ENCODE measurements at places on chromosomes 12 and 14. TPM values are rescaled to one million over a fixed set of nuclear protein-coding genes. Genes with fewer than 3 reads are reported as not detected.

MGP gene
- total RNA-seq: not detected

RD3L gene
- total RNA-seq: not detected

RNASE7 gene
- total RNA-seq: not detected

TAS2R9 gene
- not detected for total RNA-seq

DNA sequence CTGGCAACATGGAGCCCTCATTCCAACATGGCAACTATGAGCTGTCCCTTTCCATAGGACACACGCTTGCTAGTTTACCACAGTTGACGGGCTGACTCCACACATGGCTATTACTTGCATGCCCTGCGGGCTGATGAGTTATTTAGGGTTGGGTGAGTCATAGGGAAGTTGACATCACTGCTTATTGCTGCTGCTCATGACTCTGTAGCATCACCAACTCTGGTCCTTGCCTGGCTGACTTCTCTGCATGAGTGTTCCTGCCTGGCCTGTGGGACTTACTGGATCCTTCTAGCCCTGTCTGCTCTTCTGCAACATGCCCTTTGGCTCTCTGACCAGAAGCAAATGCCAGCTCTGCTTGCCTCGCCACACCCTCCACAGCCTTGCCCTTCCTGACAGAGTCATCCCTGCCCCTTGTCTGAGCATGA lies 199.5 kb downstream of the ANO6 start:
- peaks cover 44% of the 10 kb centered on the region for H3K36me3 ChIP-seq
- H3K4me1 ChIP-seq: peaks cover 7% of the 10 kb centered on the region
- H3K4me3 ChIP-seq: no peak overlapping the region
- no peaks in the 10 kb centered on the region for H3K27me3 ChIP-seq
- DNase-seq: peak; percentile 15
- peak overlapping the region; percentile 11 for H3K27ac ChIP-seq

GRCh38 chr14:92563359-92563758 lies 49.8 kb downstream of the RIN3 start:
- H3K4me3 ChIP-seq: no peak overlapping the region
- H3K27ac ChIP-seq: no peak overlapping the region
- no peak for DNase-seq
- H3K4me1 ChIP-seq: peaks cover 22% of the 10 kb centered on the region

DNA sequence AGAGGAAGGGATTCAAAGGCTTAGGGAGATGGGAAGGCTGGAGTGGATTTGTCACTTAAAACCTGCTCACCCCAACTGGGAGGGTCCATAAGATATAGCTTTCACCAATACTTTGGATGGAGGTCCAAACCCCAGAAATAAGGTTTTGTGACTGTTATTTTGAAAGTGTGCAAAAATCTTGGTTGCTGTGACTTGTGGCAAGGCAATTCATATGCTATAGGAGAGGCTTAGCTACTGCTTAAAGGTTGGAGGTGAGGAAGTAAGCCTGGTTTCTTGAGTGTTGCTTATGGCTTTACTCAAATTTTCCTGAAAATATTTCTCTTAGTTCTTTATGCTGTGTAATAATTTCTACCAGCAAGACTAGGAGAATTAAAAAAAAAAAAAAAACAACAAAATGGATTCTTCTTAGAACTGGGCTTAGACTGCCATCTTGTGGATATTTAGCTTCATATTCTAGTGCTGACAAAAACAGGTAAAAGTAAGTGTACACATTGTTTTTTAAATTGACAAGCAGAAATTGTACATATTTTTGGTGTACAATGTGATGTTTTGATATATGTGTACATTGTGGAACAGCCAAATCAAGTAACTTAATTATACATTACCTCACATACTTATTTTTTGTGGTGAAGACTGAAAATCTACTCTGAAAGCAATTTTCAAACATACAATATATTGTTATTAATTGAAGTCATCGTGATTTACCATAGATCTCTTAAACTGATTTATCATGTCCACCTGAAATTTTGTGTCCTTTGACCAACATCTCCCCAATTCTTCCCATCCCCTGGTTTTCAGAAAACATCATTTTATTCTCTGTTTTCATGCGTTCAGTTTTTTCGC lies 23.0 kb downstream of the PDE6H start:
- no peaks in the 10 kb centered on the region for H3K36me3 ChIP-seq
- no peak for DNase-seq
- peaks cover 48% of the 10 kb centered on the region for H3K4me1 ChIP-seq
- H3K27ac ChIP-seq: peak overlapping the region; percentile 24
- peaks cover 9% of the 10 kb centered on the region for H3K27me3 ChIP-seq

DNA sequence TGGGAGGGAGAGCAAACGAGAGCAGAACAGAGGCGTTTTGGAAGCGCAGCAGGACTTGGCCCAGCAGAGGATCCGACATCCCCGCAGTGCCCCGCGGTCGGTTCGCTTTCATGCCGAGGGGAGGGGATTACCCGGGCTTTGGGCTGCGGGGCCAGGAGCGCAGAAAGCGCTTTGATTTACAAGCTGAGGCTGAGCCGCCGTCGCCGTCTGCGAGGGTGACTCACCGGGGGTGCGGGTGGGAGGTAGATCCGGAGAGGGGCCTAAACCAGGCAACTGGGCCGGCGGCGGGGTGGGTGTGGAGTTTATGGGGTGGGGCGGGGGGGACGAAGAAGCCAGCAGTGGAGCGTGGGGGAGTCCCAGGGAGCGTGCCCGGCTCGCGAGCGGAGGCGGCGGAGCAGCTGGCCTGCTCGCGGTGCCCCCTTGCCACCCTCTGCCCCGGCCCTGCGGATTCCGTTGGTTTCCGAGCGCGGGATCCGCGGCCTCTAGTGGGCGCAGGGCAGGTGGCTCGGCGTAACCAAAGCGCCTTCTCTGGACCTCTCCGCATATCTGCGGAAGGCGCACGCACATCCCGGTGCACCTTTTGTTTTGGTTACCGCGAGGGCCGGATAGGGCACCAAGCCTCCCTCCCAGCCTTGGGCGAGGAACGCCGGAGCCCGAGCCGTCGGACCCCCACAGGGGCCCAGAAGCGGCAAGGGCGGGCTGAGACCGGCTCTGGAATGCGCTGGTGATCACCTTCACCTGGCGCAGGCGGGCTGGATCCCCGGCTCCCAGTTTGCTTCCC lies 2.6 kb downstream of the SIX4 start:
- peak overlapping the region; percentile 87 for H3K4me3 ChIP-seq
- peaks cover 54% of the 10 kb centered on the region for H3K27me3 ChIP-seq
- H3K36me3 ChIP-seq: no peaks in the 10 kb centered on the region
- H3K27ac ChIP-seq: no peak overlapping the region
- peak; percentile 43 for DNase-seq

- H3K4me3 ChIP-seq: no peak overlapping the region
- H3K4me1 ChIP-seq: peaks cover 37% of the 10 kb centered on the region
- no peaks in the 10 kb centered on the region for H3K27me3 ChIP-seq
Observed at GRCh38 chr14:31942166-31942841, 134.8 kb upstream of the ARHGAP5 start.

GRCh38 chr14:39267608-39268005 lies 33.9 kb downstream of the MIA2 start:
- H3K27me3 ChIP-seq: no peaks in the 10 kb centered on the region
- H3K4me1 ChIP-seq: peaks cover 56% of the 10 kb centered on the region
- H3K4me3 ChIP-seq: peak overlapping the region; percentile 96
- peak overlapping the region; percentile 99 for H3K27ac ChIP-seq
- H3K36me3 ChIP-seq: peaks cover 20% of the 10 kb centered on the region

GRCh38 chr14:95146079-95146771 lies 11.1 kb downstream of the DICER1 start:
- DNase-seq: no peak
- H3K4me1 ChIP-seq: peaks cover 91% of the 10 kb centered on the region
- peak overlapping the region; percentile 73 for H3K27ac ChIP-seq
- no peak overlapping the region for H3K4me3 ChIP-seq
- peaks cover 22% of the 10 kb centered on the region for H3K36me3 ChIP-seq

DNA sequence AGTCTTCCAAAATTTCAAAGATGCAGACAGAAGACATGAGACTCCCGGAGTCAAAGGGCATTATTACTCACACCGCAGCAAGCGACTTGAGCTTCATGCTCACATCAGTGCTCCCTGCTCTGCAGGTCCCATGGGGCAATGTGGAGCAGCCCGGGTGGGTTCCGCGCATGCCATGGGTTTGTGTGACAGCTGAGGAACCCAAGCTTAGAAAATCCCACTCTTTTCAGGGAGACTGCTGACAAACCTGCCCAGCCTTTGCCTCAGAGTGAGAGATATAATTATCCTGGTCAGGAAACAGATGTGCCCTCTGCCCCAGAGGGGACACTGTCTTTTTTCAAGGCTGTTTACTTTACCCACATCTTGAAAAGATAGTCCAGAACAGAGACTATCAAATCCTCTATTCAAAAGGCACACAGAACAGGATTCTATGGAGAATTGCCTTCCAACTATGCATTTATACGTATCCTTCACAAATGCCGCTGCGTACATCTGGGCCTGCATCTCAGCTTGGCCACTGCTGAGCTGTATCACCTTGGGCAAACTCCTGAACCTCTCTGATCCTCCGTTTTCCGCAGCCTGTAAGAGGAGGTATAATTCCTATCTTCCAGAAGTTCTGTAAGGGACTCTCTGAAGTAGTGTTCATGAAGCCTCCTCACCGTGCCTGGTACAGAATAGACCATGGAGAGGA lies 16.0 kb downstream of the C14orf132 start:
- H3K27me3 ChIP-seq: peaks cover 41% of the 10 kb centered on the region
- DNase-seq: no peak
- H3K4me3 ChIP-seq: no peak overlapping the region
- no peak overlapping the region for H3K27ac ChIP-seq
- no peaks in the 10 kb centered on the region for H3K36me3 ChIP-seq
